ENCODE measurements at places on chromosomes 1 and 21.

GRCh38 chr1:221439008-221439746, 302.7 kb downstream of the DUSP10 start:
- DNase-seq, result no peak

DNA sequence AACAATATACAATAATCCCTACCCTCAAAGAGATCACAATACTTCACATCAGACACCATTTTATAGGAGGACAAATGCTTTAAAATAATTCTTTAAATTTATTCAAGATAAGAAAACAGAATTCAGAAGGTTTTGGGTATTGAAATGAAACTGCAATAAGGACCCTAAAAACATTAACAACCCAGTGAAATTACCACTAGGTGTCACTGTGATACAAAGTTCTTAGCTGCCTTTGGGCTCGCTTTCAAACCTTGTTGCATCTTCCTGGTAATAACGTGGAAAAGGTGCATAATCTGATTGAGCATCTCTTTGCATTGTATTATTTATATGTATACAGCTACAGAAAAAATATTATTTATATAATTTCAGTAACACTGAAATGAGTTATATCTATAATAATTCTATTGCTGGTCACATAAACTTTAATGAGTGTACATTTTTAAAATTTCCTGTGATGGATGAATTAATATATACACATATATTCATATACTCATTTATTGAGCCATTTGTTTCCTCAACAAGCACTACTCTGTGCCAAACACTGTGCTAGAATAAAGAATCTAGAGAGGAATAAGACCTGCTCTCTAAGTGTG, 185.2 kb downstream of the FAF1 start:
- no peak for DNase-seq

DNA sequence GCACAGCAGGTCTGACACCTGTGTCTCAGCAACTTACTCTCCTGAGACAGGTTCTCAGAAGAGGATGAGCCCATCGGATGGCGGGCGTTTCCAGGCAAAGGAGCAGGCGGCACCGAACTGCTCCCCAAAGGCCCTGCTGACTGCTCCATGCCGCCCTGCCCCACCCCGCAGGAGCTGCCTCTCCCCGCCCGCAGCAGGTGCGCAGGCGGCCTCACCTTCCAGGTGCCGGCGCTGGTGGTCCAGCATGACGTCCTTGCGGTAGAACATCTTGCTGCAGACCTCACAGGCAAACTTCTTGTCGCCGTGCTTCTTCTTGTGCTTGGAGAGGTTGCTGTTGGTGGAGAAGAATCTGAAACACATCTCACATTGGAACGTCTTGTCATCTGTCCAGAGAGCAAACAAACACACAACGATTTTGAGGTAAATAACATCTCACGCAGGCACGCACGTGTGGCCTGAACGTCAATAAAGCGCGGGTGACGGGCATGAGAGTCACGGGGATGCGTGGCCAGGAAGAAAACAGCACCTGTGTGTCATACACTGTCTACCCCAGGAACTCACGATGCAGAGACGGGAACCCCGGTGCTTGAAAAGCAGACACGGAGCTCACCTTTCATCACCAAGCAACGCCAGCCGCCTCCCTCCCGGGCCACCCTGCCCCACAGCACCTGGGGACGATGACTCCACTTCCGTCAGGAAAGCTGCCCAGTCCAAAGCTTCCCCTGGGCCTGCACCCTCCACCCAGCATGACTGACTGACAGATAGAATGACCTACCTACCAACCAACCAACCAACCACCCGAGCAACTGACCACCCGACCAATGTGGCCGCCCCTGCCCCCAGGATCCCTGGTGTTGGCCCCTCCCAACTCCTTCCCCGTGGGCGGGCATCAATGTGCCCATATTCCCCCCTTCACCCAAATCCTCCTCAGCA, 50.9 kb downstream of the PRDM15 start:
- DNase-seq, result no peak

DNA sequence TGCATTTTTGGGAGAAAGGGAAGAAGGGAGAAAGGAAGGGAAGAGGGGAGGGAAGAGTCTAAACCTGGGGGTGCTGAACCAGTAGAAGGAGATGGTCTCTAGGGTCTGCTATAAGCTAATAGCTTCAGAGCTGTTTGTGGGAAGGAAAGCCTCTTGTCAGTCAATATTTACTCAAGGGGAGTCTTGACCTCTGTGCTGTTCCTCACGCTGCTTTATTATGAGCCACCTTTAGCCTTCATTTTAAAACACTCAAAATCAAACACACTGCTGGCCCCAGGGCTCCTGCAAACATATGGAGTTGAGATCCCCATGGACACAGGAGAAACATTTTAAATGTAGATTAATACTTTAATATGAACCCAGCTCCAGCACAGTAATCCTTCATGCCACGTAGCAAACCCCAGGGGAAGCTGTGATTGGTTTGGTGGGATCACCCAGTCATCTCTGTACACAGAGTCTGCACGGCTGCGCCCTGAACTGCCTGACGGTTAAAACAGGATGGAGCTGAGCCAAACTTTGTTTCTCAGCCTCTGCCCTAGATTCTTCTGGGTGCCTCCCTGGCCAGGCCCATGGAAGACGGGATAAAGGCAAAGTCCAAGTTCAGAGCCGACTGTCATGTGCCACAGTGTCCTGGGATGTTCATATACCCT, 40.2 kb upstream of the VWA5B1 start:
- no peak for DNase-seq

DNA sequence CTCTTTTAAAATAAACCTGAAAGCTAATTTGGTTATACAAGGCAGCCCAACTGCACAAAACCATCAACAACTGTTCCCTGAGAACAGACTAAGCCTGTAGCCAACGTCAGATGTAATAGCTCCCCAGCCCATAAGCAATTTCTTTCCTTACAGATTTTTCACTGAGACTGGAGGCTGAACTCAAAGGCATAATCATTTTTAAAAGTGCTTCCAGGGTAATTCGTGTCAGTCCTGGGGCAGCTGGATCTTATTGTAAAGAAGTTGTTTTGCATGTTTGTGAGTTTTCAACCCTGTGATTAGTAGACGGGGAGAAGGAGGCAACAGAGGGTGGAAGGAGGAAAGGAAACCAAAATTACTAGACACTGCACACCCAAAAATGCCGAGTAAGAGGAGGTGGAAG, 3.2 kb downstream of the DPT start:
- DNase-seq, result no peak

- no peak for DNase-seq
Measured at GRCh38 chr1:193451001-193451400, 264.6 kb upstream of the B3GALT2 start.

DNA sequence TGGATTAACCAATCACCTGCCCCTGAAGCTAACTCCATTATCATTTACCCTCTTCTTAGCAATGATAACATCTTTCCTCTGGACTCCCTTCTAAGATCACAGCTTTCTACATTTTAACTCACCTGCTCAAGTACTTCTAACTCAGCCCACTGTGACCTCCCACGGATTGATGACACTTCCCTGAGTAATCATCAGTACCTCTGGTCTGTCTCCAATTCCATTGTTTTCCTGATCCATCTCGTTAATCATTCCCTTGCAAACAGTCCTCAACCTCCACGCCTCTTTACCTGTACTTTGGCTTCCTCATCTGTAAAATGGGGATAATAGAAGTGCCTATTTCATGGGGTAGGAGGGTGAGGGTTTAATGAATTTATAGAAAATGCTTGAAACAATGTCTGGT, 195.3 kb upstream of the APP start:
- DNase-seq, result no peak

- DNase-seq, result no peak
Measured at GRCh38 chr1:6969106-6969505, 183.9 kb downstream of the CAMTA1 start.

GRCh38 chr1:48644905-48645605, 131.6 kb downstream of the BEND5 start:
- no peak for DNase-seq

- no peak for DNase-seq
Measured at GRCh38 chr21:40622531-40622930, 224.4 kb downstream of the DSCAM start.

GRCh38 chr1:15720861-15721260, 15.2 kb upstream of the SLC25A34 start:
- no peak for DNase-seq

DNA sequence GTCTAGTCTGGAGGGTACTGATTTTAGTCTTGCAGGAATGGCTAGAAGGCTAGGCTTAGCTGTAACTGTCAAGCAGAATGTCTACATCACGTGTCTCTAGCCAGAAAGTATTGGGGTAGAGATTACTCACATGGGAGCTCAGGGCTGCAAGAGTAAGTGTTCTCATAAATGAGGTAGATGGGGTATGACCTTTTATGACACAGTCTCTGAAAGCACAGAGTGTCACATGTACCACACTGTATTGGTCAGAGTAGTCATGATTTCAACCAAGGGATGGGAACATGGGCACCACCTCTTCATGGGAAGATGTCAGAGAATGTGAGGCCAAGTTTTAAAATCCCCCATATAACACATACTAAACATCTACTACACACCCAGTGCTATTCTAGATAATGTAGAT, 2.9 kb downstream of the FYB2 start:
- no peak for DNase-seq

DNA sequence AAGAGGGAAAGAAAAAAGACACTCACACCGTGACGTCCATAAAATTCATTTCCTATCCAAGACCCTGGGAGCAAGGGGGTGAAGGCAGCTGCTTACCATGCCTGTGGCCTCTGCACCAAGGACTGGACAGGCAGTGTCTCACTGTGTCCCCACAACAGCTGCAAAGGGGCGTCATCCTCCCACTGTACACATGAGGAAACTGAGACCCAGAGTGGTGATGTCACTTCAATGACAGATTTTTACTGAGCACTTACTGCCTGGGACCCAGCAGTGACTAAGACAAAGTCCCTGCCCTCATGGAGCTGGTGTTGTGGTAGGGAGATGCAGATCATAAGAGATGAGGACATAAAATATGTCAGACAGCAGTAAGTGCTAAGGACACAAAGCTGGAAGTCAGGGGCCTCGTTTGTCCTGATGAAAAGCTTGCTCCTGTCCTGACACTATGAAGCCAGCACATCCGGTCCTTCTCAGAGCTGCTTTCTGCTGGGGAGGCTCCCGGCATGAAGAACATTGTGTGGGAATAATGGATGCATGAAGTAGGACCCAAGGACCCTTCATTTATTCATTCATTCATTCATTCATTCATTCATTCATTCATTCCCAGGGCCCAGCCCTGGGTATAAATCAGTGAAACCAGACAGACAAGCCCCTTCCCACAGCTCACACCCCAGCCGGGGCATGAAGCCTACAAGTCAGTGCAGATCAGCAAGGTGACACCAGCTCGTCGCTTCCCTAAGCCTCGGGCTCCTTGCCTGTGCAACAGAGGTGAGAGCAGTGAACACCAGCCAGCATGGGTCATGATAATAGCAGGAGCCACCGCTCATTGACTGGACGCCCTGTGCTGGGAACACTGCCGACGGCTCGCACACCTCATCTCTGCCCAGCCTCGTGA, 473.7 kb downstream of the MATN1 start:
- DNase-seq, result no peak

- no peak for DNase-seq
Measured at GRCh38 chr1:208977012-208977411, 606.5 kb upstream of the CAMK1G start.

- DNase-seq, result no peak
Measured at GRCh38 chr21:45818276-45818903, 163.2 kb upstream of the COL6A1 start.

DNA sequence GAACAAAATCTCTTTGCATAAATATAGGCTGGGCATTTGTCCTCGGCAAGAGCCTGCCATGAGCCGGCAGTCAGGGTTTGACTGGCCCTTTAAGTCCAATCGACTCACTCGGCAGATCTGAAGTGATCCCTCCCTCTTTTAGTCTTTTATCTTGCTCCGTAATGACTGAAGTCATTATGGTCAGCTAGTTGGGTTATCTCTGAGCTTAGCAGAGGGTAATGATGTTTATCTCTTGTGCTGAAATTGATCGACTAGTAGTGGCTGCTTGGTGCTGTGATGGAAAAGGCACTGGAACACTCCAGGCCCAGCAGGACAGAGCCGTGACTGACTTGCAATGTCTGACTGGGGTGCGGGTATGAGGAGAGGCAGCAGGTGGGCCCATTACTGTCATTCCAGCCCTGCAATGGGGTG, 468 bp upstream of the ABCA4 start:
- no peak for DNase-seq

DNA sequence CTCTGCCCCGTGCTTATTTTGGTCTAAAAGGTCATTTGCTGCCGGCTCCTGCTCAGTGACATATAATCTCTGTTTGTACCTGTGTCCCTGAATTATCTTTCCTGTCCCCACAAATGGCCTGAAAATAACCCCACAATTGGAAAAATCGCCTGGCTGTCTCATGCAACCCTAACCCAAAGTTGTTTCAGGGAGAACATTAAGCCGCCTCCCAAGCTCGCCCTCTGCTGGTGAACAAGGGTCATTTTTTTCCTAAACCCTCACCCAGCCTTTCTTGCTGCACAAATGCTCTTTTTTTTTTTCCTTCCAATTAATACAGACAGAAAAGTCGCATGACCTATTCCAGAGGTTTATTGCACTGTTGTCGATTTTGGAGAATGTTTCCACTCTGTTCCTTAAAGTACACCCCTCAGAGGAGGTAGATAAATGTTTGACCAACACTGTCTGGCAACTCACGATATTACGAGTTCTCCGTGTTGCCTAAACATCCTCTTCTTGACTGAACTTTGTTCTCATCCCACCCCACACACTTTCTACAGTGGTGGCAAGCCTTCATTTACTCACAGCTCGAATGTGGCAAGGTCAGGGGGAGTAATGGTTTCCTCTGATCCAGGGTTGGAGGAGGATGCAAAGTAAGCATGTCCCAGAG, 148.7 kb downstream of the ZZZ3 start:
- DNase-seq, result no peak

- DNase-seq, result peak; percentile 28
Measured at GRCh38 chr1:111920221-111921024, 69.0 kb downstream of the KCND3 start.

GRCh38 chr1:42469727-42470126, 6.6 kb downstream of the CCDC30 start:
- no peak for DNase-seq

GRCh38 chr1:111729946-111730681, 9.1 kb downstream of the INKA2 start:
- DNase-seq, result no peak

- DNase-seq, result no peak
Measured at GRCh38 chr1:16184557-16185303, 27.7 kb downstream of the ARHGEF19 start.

- no peak for DNase-seq
Measured at GRCh38 chr1:110094931-110095654, 17.1 kb upstream of the UBL4B start.

- no peak for DNase-seq
Measured at GRCh38 chr1:24226749-24227148, 39.7 kb upstream of the IFNLR1 start.

- DNase-seq, result no peak
Measured at GRCh38 chr1:60129911-60130310, 56.3 kb upstream of the C1orf87 start.

- no peak for DNase-seq
Measured at GRCh38 chr1:96238426-96238825, 483.2 kb upstream of the PTBP2 start.

GRCh38 chr21:35035116-35035515, 14.0 kb downstream of the RUNX1 start:
- no peak for DNase-seq

- DNase-seq, result no peak
Measured at GRCh38 chr1:37666241-37666867, 26.0 kb upstream of the CDCA8 start.

GRCh38 chr21:32206631-32207405, 72.0 kb downstream of the MIS18A start:
- DNase-seq, result no peak

Data from thoracic aorta (tissue), 2 donors.